Putamen (tissue), 1 donor: ENCODE measurements at places on chromosomes 3 and 15.

DNA sequence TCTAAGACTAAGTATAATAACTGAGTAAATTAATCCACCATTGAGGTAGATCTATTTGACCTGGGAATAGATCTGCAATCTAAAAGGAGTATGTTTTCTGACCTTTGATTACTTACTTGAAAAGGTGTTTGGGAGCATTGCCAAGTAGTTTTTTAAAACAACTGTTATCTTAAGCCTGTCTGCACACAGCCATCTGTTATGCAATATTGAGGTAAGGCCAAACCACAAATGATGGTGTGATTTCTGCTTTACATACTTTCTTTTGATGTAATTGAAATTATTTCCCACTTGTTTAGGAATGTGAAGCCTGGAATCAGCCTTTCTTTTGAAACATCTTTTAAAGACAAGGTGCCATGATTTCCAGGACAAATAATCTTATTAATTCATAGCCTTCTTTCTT lies 274.0 kb downstream of the BBX start:
- no peak for DNase-seq

DNA sequence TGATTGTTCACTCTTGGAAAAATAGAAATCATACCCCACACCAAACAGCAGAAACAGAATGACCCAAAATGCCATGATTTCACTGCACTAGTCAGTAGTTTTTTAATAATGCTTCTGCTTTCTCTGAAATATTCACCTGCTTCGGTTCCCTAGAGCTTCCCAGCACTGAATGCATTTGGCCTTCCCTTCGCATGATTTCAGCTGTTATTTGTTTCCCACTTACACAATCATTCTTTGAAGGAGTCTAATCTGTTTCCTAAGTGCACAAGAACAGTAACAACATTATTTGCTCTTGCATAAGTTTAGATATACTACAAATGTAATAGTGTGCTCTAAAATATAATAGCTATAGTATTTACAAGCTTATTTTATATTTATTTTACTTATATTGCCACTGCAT lies 178.7 kb downstream of the STAC start:
- DNase-seq, result no peak

GRCh38 chr15:25422021-25422420 lies 16.8 kb downstream of the UBE3A start:
- DNase-seq, result no peak

- no peak for DNase-seq
Measured at GRCh38 chr3:27357665-27358258, 11.4 kb downstream of the NEK10 start.

- no peak for DNase-seq
Measured at GRCh38 chr3:165903885-165904630, 66.8 kb upstream of the BCHE start.

GRCh38 chr3:53805463-53806159 lies 40.6 kb downstream of the CHDH start:
- no peak for DNase-seq

DNA sequence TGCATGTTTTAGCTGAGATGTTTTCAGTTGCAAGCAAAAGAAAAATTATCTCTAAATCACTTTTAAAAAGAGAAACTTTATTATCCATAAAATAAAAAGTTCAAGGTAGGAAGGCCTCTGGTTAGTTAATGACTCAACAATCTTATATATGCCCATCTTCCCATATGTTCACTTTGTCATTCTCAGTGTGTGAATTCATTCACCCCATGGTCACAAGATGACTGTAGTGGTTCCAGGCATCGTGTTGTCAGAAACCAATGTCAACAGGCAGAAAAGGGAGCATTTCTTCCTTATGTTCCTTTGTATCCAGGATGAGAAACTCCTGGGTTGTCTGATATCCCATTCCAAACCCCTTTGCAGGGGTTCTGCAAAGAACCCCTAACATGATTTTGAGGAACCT lies 119.9 kb upstream of the RAP2B start:
- no peak for DNase-seq

DNA sequence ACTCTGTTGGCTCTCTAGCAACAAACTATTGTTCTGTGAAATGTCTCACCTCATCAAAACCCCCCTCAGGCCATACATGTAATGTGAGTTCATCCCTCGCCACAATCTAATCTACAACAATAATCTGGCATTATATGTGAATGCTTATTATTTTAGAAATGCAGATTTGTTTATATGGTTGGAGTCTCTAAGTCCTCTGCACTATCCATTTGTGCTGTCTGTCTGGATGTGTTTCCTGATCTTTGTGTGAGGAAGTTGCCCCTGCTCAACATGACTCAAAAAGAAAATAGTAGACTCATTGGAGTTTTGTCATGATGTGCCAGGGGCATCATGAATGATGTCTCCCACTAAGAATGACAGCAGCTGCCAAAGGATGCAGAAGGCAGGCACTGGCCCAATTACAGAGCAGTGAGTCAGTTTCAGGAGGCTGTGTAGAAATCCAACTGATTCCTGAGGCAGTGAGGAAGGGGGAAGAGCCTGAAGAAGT lies 161.6 kb upstream of the PDZRN3 start:
- DNase-seq, result no peak

- DNase-seq, result no peak
Measured at GRCh38 chr15:69794645-69795469, 302.9 kb downstream of the TLE3 start.

GRCh38 chr3:46406788-46407611 lies at the start of the genes CCR5AS and CCRL2:
CCR5AS (minus strand) TSS chr3:46407066.
CCRL2 (plus strand) TSS chr3:46407259; CDS start chr3:46408080, 821 bp downstream.
- no peak for DNase-seq

DNA sequence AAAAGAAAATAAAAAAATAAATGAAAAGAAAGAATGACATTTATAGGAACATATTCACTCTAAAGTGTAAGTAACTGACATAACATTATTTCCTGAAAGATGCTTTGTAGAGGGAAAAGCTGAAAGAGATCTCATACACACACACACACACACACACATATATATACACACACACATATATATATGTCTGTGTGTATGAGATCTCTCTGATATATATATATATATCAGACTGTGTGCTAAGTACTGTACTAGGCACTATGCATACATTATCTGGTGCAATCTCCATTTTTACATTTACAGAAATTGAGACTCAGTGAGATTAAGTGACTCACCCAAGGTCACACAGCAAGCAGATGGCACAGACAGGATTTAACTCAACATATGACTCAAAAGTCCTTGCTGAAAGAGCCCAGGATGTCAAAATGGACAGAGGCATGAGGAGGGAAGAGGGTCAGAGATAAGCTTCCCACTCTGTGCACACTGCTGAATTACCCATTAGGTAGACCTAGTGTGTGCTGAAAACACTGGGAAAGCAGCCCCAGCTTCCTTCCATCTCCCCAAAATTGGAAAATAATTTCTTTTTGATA lies 15.0 kb downstream of the BHLHE40 start:
- no peak for DNase-seq

DNA sequence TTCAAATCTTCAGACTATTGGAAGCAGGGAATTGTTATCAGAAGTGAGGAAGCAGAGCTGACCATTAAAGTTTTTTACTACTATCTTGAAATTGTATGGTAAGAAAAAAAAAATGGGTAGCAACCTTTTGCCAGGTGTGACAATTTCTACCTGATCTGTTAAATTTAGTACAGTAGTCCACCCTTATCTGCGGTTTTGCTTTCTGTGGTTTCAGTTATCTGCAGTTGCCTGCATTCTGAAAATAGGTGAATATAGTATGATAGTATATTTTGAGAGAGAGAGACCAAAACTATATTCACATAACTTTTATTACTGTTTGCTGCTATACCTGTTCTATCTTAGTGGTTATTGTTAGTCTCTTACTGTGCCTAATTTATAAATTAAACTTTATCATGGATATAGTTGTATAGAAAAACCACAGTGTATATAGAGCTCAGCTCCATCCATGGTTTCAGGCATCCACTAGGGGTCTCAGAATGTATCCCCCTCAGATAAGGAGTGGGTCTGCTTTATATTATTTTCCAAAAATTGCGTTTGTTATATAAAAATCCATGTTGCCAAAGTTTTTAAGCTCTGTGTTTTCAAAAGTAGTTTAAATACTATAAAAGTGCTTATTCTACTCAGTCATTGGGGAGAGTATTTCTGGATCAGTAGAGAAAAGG lies 69.9 kb downstream of the PTPRG start:
- no peak for DNase-seq

DNA sequence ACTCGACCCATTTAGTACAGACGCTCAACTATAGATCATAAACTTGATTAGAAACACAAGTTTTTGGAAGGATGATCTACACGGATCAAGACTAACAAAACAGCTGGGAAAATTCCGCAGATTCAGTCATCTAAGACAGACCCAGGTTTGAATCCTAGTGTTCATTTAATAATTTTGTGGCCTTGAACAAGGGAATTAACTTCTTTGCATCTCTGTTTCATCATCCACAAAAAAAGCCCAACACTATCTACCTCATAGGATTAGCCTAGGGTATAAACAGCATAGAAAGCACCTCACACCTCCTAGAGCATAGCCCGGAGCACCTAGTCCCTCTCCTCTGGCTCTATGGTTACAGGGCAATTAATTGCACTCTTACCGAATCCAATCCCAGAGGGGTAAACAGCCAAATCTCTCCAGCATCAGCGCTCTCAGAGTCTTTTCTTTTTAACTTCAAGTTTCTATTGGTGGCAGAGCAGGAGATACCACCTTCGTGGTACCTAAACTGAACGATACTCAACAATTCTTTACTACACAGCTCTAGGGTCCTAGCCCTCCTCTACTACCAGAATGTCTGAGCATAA lies 3.5 kb downstream of the TBL1XR1 start:
- peak; percentile 15 for DNase-seq

- no peak for DNase-seq
Measured at GRCh38 chr15:27028858-27029477, 58.0 kb downstream of the GABRG3 start.

GRCh38 chr3:160401291-160402095 lies 2.0 kb downstream of the SMC4 start:
- no peak for DNase-seq

DNA sequence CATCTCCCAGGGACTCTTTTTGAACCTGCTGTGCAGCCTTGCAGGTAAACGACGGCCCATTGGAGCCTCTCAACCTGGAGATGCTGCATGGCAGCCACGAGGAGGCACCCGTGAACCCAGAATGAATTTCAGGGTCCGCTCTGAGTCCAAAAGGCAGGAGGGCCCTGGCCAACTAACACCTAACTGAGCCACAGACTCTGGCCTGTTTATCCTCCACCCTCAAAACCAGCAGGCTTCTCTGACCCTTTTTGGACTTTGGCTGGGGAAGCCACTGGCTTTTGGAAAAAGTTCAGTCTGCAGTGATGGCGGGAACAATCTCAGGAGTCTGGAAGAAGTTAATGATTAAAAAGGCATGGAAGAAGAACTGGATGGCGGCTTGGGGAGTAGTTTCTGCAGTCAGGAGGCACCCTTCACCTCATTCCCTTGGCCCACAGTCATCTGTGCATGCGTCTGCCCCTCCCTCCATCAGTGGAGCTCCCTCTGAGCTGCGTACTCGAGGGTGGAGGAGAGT lies 4.1 kb downstream of the PXYLP1 start:
- DNase-seq, result no peak

GRCh38 chr3:152258448-152259393 lies 10.0 kb upstream of the MBNL1 start:
- peak; percentile 56 for DNase-seq

- no peak for DNase-seq
Measured at GRCh38 chr15:34501131-34501530, 63.5 kb upstream of the GOLGA8A start.
